ENCODE measurements at places on chromosomes 7 and 10. TPM values are rescaled to one million over a fixed set of nuclear protein-coding genes. Genes with fewer than 3 reads are reported as not detected.
A peak's percentile ranks its signal among the peaks of the same experiment; 100 is the strongest.

DNA sequence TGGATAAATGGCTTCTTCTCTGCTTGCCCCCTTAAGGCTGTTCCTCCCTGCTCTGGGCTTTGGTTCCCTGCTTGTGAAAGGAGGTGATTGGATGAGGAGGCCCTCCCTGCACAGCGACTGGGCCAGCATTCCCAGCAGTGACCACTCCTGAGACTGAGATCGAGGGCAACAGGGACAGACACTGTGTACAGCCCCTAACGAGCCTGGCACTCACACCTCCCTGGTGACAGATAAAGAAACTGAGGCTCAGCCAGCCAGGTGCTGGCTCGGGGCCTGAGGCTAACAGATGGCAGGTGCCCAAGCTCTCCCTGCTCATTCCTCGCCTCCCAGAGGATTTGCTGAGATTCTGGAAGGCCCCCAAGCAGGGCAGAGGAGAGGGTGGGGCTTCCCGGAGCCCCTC, 12.0 kb upstream of the AQP1 start:
- no peaks in the 10 kb centered on the region for H3K27me3 ChIP-seq
- DNase-seq = no peak
- H3K4me3 ChIP-seq = no peak overlapping the region
- H3K27ac ChIP-seq = no peak overlapping the region

Gene AKR1C4
- total RNA-seq = not detected

DNA sequence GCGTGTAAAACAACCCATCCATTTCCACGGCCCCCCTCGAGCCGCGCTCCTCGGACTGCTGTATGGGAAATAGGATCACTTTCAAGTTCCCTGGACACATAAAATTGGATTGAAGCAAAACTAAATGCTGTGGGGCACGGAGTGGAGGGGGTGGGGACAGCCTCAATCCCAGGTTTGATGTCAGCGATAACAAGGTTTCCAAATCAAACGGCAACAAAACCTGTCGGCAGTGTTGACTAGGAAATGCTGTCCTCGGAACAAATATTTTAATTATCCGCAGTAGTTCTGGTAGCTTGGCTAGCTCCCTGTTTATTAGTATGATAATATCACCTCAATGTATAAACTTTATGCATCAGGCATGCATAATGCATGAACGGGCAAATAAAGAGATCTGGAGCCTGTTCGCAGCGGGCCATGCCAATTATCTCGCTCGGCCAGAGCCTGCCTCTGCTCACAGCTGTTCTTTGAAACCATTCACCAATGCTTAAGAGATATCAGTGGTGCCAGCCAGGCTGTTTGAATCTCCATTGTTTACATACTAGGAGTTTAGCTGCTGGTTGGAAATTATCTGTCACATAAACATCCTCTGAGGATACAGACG, 161.1 kb downstream of the PAXIP1 start:
- no peak for DNase-seq
- peaks cover 24% of the 10 kb centered on the region for H3K27me3 ChIP-seq
- no peak overlapping the region for H3K4me3 ChIP-seq
- H3K4me1 ChIP-seq = no peaks in the 10 kb centered on the region

DNA sequence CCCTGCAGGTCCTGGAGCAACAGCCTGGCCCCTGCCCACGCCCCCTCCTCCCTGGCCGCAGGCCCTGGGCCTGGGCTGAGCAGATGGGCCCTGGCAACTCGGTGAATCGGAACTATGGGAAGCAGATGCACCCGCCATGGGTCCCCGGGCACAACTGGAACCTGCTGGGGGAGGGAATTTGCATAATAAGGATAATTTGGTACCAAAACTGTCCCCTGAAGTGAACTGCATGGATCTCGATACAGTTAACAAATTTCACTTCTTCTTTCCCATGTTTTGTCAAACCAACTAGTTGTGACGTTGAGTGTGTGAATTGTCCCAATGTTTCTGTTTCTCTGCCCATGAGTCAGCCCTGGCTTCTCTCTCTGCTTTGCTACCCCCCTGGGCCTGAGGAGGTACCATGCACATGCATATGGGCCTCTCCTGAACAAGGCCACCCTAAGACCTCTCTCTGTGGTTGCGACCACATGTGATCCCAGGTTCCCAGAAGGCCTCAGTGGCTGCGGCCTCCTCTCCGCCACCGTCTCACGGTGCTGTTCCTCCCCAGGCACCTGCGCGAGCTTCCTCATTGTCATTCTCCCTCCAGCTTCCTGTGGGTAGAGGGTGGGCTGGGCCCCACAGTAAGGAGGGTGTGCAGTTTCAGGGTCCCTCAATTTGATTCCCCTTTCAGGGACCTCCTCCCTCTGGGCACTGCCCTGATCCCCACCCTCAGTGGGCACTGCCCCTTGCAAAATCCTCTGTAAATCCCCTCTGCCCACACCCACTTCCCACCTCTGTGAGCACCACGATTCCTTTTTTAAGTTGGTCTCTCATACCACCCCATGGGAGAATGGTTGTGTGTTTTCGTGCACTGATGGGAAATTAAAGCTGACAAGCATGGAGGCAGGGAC, 40.0 kb downstream of the FIGNL1 start:
- no peaks in the 10 kb centered on the region for H3K27me3 ChIP-seq
- H3K36me3 ChIP-seq = peaks cover 3% of the 10 kb centered on the region
- H3K27ac ChIP-seq = no peak overlapping the region
- H3K4me1 ChIP-seq = peaks cover 45% of the 10 kb centered on the region
- no peak overlapping the region for H3K4me3 ChIP-seq

- no peaks in the 10 kb centered on the region for H3K27me3 ChIP-seq
- no peak overlapping the region for H3K4me3 ChIP-seq
- H3K4me1 ChIP-seq = no peaks in the 10 kb centered on the region
- peak; percentile 47 for DNase-seq
These were observed 290.8 kb downstream of the NXPH1 start for GRCh38 chr7:8724080-8724718.

Gene SEMA3D
- total RNA-seq = not detected

DNA sequence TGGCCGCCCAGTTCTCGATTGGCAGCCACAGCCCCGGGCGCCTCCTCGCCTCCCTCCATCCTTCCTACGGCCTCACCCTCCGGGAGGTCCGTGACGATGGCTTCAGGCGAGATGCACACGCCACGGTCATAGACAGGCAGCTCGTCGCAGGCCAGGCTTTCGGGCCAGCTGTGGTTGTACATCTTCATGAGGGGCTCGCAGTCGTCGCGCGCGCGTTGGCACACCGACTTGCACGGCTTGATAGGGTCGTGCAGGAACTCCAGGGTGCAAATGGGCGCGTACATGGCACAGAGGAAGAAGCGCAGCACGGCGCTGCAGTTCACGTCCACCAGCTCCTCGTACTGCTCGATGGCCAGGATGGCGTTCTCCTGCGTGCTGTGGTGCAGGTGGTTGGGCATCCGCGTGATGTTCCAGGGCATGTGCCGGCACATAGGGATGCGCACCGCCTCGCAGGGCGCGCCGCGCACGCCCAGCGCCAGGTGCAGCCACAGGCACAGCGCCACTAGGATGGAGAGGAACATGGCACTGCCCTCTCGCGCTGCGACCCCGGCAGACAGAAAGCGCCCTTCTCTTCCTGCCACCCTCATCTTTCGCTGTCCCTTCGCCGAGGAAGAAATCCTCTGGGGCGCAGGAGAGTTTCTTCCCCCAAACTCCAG, 472 bp downstream of the SFRP4 start:
- H3K27ac ChIP-seq = no peak overlapping the region
- no peaks in the 10 kb centered on the region for H3K36me3 ChIP-seq
- peaks cover 14% of the 10 kb centered on the region for H3K4me1 ChIP-seq
- no peak for DNase-seq
- peak overlapping the region; percentile 22 for H3K4me3 ChIP-seq

Data from activated naive CD4-positive, alpha-beta T cell treated with anti-CD3 and anti-CD28 coated beads for 36 hours (primary cell).